ENCODE measurements at places on chromosomes 16 and 17.

GRCh38 chr17:67109111-67109510 lies 64.8 kb downstream of the CACNG1 start:
- DNase-seq: peak; percentile 80

DNA sequence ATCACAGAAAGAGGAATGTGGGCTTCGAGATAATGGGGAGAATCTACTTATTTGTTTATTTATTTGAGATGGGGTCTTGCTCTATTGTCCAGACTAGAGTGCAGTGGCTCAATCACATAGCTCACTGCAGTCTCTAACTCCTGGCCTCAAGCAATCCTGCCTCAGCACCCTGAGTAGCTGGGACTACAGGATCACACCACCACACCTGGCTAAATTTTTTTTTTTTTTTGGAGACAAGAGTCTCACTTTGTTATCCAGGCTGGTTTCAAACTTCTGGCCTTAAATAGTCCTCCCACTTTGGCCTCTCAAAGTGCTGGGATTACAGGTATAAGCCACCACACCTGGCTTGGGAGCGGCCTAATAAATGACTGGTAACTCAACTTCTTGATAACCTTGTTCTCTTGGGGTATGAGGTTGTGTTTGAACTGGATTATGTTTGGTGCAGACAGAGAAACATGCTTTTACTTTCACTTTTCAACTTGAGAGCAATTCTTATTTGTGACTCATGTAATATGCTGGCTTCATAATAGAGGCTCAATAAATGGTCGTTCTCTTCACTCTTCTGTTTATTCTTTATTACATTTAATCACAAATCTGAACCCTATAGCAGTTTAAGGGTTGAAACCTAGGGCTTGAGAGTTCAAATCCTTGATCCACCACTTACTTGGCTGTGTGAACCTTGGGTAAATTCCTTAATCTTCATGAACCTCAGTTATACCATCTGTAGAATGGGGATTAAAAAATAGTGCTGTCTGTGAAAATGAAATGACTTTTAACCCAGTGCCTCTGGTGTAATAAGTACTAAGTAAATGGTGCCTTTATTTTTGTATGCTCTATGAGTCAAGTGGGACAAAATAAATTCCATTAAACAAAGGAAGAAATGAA lies 129.1 kb upstream of the HS3ST2 start:
- no peak for DNase-seq

GRCh38 chr16:3645504-3646347 lies 8.8 kb upstream of the DNASE1 start:
- DNase-seq: peak; percentile 9

- DNase-seq: no peak
These were observed 199.1 kb downstream of the KATNIP start for GRCh38 chr16:27748868-27749546.

GRCh38 chr17:10799407-10799806 lies 4.5 kb downstream of the TMEM238L start:
- DNase-seq: no peak

DNA sequence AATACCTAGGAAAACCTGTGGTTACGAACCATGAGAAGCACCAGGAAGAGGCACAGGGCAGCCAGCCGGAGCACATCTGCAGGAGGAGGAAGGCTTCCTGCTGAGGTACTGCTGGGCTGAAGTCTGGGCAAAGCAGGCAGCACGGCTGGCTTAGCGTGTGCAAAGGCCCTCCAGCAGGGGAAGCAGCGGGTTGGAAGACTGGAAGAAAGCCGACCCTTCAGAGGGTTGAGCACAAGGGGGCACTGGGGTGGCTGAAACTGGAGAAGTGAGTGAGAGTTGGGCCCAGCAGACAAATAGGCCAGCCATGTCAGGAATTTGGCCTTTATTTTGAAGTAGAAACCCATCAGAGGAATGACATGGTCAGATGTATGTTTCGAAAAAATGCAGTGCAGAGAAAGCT lies 12.1 kb upstream of the HSD3B7 start:
- no peak for DNase-seq

DNA sequence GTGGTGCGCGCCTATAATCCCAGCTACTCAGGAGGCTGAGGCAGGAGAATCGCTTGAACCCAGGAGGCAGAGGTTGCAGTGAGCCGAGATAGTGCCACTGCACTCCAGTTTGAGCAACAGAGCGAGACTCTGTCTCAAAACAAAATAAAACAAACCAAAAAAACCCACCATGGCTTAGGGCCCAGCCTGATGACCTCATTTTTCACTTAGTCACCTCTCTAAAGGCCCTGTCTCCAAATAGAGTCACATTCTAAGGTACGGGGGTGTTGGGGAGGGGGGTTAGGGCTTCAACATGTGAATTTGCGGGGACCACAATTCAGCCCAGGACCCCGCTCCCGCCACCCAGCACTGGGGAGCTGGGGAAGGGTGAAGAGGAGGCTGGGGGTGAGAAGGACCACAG lies 1.4 kb upstream of the STH start:
- DNase-seq: no peak

DNA sequence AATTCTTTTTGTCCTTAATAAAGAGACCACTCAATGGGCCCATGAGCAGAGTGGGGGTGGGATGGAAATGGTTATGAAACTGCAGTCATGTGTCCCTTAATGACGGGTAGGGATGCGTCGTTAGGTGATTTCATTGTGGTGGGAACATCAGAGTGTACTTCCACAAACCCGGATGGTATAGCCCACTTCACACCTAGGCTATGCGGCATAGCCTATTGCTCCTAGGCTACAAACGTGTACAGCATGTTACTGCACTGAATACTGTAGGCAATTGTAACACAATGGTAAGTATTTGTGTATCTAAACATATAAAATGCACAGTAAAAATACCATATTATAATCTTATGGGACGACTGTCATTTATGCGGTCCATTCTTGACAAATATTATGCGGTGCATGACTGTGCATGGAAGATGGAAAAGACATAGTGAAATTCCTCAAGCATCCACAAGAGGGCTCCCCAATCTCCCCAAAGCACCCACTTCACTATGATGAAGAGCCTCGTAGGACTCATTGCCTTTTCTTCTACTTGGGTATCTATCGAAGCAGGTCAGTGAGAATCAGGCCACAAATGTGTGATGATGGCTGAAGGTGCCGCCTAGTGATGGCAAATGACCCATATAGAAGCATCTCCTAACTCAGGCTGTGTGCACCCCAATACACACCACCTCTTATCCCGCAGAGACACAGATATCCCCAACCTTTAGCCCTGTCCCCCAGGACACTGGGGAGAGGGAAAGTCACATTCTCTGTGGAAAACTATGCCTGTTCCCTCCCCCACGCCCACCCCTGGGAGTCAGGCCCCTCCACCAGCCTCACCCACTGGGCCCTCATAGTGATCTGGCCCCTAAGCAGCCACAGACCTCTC lies 43.5 kb downstream of the TBX21 start:
- peak; percentile 51 for DNase-seq

GRCh38 chr16:17232487-17232886 lies 238.3 kb downstream of the XYLT1 start:
- DNase-seq: no peak

DNA sequence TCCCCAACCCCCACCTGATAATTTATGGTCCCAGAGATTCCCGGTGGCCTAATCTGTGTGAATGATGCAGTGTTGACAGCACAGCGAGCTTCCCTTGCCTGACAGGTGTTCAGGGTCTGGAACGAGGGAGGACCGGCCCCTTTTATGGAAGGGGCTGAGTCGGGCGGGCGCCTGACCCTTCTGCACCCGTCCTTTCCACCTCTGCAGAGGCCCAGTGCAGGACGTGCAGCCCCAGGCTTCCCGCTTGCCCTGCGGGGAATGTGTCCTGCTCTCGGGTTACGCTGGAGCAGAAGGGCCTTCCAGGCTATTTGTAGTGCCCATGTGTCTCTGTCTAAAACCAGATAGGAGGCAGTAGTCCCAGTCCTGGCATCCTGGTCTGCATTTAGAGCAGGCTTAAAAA lies 16.2 kb downstream of the SMTNL2 start:
- no peak for DNase-seq

- DNase-seq: no peak
These were observed 591 bp downstream of the PSMD7 start for GRCh38 chr16:74297145-74297665.

- DNase-seq: no peak
These were observed at the start of gene LHX1 for GRCh38 chr17:36937001-36937958. TSS of gene LHX1 (plus strand) at chr17:36937475. CDS start at chr17:36938198, 723 bp downstream.

GRCh38 chr17:35578197-35578928 lies at the start of gene PEX12:
TSS of gene PEX12 (minus strand) at chr17:35578571. CDS start at chr17:35578021, 550 bp downstream.
- peak; percentile 86 for DNase-seq

DNA sequence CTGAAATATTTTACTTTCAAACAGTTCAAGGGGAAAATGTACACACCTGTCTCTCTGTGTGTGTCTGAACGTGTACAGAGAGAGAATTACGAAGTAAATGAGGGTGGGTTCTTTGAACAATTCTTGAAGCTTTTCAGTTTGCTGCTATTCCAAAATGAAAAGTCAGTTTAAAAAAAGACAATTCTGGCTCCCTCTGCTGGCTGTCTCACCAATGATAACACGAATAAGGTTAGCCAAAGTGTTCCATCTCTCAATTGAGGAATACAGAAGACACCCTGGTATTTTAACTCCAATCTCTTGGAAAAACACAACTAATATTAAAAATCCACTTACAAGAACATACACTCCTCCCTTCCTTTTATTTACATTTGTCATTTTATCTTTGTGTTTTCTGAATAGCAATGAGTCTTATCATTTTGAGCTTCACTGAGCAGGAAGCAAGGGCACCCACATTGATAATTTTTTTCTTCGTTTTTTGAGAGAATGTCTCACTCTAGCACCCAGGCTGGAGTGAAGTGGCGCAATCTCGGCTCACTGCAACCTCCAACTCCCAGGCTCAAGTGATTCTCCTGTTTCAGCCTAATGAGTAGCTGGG lies 20.5 kb downstream of the EFTUD2 start:
- DNase-seq: peak; percentile 22

DNA sequence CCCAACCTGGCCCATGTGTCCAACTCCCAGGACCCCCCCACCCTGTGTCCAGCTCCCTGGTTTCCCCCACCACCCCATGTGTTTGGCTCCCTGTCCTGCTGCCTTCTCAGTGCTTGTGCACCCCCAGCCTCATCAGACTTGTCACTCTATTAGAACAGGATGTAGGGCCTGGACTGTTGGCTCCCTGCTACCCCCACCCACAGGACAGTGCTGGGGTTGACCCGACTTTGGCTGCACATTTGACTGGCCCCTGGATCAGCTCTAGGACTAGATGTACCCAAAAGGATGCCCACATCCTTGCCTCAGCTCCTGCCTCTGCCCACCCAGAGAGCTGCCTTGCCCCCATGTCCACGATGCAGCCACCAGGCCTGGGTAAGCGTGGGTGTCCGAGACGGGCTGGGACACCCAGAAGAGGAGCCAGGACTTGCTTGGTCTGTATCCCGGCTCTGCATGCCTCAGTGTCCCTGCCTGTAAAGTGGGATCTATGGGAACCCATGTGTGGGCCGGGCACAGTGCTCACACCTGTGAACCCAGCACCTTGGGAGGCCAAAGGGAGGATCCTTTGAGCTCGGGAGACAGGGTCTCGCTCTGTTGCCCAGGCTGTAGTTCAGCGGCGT lies 1.5 kb upstream of the CCDC57 start:
- DNase-seq: no peak

DNA sequence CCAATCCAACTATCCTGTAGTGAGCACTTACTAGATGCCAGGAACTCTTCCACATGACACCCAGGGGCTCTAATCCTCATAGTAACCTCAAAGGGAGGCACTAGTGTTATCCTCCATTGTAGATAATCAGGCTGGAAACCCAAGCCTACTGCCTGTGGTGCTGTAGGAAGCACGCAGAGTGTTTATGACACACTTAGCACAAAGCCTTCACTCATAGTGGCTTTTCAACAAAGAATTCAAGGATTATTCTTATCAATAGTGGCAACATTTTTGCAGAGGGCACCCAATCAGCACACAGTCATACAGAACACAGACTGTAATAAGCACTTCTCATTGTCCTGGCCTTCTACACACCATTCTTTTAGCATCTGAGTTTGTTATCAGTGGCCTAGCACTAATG lies 18.5 kb upstream of the SOX9 start:
- no peak for DNase-seq

DNA sequence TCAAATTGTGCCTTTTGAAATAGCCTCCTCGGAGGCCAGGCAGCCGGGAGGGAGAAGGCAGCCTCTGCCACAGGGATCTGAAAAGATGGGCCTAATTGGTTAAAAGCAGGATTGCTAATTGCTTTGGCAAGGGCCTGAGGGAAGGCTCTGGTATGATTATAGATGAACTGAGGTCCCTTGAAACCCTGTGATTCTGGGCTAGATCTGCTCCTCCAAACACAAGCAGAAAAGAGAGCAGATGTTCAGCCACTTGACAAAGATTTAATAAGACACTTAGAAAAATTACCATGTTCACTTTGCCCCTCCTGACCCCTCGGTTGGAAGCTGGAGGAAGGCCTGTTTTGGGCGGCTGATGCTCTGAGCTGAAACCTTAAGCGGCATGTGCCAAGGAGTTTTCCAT lies 209.5 kb upstream of the MPHOSPH6 start:
- no peak for DNase-seq

GRCh38 chr16:24553983-24554382 lies 14.6 kb downstream of the RBBP6 start:
- DNase-seq: no peak

GRCh38 chr17:45132320-45132571 lies at the start of gene PLCD3:
TSS of gene PLCD3 (minus strand) at chr17:45132515. CDS start at chr17:45132410, 105 bp downstream.
- DNase-seq: no peak

- DNase-seq: no peak
These were observed 55.3 kb downstream of the CCDC57 start for GRCh38 chr17:82157046-82158035.

GRCh38 chr17:50952013-50952412 lies 85.9 kb upstream of the TOB1 start:
- no peak for DNase-seq

- no peak for DNase-seq
These were observed 28.2 kb downstream of the MAP1LC3B start for GRCh38 chr16:87420026-87421002.

DNA sequence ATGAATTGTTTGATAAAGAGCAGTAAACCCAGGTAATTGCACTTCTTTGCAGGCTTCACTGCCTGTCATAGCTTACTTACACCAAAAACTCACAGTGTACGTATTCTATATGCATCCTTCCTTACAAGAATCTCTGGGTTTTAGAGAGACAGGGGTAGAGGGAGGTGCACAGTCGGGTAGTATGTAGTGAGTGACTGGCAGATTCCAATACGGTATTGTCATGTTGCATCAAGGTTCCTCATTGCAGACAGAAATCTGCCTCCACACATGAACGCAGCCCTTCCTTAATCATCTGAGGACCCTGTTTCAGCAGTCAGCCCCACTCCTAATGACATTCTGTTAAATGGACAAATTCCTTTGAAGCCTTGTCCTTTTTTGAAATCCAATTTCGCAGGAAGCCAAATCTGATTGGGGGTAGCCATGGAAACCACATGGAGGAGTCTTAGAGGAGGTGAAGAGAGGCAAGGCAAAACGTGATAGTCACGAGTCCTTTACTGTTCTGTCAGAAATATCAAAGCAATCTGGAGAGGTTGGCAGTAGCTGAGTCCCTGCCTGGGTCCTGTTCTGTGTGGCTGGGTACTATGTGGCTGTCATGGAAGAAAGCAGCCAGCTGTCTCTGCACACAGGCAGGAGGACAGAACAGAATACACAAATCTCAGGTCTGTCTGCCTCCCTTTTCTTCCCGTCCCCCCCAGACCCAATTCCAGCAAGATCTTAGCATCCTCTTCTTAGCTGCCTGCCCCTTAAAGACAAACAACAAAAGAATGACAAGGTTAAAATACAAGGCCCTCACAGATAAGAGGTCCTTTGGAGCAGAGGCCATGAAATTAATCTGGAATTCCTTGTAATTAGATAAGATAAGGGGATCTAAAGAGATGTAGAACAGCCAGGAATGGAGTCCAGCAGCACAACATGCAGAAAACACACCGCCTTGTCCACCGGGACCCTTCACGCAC lies 3.1 kb upstream of the SKAP1 start:
- no peak for DNase-seq
